ENCODE measurements at places on chromosomes 3 and 15.

- no peak for DNase-seq
Observed at GRCh38 chr3:161199926-161200325, 21.2 kb upstream of the NMD3 start.

DNA sequence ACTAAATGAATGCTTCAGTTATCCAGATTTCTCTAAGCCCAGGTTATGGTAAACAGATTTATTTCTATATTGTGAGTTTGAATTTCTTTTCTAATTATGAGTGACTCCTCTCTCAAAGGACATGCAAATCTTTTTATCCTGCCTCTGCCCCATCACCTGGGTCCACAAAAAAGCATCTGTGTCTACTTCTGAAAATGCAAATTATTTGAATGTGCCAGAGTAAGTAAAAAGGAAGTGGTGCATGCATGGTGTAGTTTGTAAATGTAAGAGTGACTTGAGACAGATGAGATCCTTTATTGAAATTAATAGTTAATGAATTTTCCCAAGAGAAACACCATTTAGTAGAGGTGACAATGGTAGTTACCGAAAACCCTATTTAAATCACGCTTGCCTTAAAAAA lies 26.9 kb downstream of the MCTP2 start:
- DNase-seq: no peak

DNA sequence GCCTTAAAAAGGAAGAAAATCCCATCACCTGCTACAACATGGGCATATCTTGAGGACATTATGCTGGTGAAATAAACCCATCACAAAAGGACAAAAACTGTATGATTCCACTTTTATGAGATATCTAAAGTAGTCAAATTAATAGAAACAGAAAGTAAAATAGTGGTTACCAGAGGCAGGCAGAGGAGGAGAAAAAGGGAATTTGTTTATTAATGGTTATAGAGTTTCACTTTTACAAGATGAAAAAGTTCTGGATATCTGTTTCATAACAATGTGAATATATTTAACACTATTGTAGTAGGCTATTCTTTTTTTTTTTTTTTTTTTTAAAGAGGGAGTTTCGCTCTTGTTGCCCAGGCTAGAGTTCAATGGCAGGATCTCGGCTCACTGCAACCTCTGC lies 40.4 kb downstream of the DPH3 start:
- DNase-seq: no peak

DNA sequence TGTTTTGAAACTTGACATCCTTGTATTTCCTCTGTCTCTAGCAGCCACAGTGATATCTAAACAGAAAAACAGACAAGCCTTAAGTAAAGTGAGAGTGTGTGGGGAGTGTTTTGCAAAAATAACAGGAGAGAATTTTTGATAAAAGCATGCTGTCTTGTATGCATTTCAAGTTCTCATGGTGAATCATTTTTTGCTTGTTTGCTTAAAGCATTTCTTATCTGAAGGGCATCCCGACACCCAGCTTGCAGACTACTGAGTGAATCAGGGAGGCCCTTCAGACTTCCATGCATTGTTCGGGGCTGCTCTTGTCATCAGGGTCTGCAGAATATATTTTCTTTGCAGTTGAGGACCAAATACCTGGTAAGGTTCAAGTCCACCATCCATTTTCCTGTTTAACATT lies 8.5 kb downstream of the CGNL1 start:
- no peak for DNase-seq

GRCh38 chr3:141393735-141394076 lies 25.4 kb downstream of the ZBTB38 start:
- DNase-seq: no peak

DNA sequence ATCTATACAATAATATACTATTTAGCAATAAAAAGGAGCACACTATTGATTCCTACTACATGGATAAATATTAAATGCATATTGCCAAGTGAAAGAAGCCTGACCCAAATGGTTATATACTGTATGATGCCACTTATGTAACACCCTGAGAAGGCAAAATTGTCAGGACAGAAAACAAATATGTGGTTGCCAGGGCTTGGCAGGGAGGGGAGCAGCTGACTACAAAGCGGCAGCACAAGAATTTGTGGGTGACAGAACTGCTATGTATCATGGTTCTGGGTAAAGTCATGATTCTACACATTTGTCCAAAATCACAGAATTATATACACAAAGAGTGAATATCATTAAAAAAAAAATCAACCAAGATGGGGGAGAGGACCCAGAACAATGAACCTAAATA lies 22.5 kb downstream of the TBC1D2B start:
- no peak for DNase-seq

DNA sequence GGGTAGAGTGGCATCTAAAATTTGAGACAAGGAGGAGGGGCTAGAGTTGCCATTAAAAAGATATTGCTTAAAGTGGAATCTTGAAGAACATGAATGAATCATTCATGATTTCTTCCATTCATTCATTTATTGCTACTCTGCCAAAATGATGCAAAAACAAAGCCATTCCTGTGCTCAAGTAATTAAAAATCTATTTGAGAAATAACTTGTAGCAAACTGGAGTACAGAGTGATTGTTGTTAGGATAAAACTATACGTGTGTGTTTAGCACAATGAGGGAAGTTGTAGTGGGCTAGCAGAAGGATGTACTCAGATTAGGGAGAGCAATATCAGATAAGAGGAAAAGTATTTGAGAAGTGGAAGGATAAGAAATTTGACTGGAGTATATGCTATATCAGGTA lies 11.7 kb upstream of the CLDN1 start:
- DNase-seq: no peak

Data from stimulated activated CD8-positive, alpha-beta memory T cell treated with anti-CD3 and anti-CD28 coated beads, Interleukin-2, amount 100 ng/mL, for 1 hour (primary cell).